ENCODE measurements at places on chromosomes 3 and 15.
A peak's percentile ranks its signal among the peaks of the same experiment; 100 is the strongest.

DNA sequence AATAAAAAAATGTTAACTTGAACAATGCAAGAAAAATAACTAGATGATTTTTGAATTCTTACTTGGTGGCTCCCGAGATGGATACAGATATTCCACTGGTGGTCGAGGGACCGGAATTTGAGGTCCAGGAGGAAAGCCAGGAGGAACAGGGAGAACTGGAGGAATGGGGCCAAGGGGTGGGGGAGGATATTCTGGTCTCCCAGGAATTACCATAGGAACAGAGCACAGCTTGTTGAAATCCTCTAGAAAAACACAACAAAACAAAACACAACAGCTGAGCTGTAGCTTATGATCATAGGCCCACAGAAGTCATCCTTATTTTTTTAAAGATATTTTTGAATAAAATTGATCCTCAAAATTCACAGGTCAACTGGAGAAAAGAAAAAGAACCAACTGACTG lies 129.4 kb downstream of the FBN1 start:
- no peak for DNase-seq

DNA sequence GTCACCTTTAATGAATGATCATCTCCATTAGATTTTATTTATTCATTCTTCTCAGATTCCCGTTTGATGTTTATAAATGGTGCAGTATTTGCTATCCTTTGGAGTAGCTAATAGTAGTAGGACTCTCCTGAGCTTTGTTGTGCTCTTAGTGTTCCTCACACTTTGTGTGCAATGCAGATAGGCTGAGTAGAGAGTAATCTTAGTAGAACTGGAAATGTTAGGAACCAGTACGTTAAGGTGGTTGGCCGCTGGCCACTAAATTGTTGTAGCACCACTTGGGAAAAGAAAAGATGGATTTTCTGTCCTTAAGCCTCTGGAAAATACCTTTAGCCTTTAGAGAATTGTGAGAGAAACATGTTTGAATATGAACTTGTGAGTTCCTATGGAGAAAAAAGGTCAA lies 19.9 kb upstream of the EBLN2 start:
- no peak for DNase-seq

GRCh38 chr3:52490939-52491526 lies 4.1 kb upstream of the STAB1 start:
- DNase-seq, result no peak

- DNase-seq, result no peak
These were observed 207.7 kb upstream of the CFAP20DC start for GRCh38 chr3:59257506-59257905.

- peak; percentile 30 for DNase-seq
These were observed 30.5 kb downstream of the MELTF start for GRCh38 chr3:196998966-196999760.

GRCh38 chr15:60344987-60345386 lies 52.8 kb downstream of the ANXA2 start:
- no peak for DNase-seq

- DNase-seq, result peak; percentile 79
These were observed 78.1 kb downstream of the ATP10A start for GRCh38 chr15:25784876-25785640.

DNA sequence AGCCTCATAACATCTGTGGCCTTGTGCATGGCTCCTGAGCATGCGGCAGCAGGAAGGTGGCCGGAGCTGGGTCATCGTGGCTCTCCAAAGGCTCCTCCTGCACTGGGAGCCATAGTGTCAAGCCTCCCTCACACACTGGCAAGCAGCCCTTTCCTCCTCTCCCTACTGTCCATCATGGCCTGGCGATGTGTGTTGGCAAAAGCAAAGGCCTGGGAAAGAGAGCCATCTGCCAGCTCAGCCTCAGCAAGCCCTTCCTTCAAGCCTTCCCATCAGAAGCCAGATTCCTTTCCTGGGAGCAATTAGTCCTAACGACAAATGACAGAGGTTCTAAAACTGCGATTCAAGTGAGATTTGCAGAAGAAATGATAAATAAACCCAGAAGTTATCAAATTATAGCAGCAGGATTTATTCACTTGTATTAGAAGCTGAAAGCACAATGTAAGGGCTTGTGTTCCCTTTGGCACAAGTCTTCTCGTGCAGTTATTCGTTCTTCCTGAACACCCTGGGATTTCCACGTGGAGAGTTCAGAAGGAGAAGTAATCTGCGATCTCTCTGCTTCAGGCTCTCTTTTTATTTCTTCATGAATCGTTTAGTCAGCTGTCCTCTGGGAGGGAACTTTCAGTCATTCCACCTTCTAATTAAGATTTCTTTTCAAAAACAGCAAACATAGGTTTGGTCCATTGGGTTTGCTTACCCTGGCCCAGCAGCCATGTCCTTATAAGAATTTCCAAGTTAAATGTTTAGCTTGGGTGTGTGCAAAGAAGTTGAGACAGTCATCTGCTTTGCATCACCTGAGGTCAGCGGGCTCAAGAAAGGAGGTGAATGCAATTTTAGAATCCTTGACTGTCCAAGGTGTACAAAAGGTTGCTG lies 110.3 kb upstream of the TMC3 start:
- DNase-seq, result no peak

DNA sequence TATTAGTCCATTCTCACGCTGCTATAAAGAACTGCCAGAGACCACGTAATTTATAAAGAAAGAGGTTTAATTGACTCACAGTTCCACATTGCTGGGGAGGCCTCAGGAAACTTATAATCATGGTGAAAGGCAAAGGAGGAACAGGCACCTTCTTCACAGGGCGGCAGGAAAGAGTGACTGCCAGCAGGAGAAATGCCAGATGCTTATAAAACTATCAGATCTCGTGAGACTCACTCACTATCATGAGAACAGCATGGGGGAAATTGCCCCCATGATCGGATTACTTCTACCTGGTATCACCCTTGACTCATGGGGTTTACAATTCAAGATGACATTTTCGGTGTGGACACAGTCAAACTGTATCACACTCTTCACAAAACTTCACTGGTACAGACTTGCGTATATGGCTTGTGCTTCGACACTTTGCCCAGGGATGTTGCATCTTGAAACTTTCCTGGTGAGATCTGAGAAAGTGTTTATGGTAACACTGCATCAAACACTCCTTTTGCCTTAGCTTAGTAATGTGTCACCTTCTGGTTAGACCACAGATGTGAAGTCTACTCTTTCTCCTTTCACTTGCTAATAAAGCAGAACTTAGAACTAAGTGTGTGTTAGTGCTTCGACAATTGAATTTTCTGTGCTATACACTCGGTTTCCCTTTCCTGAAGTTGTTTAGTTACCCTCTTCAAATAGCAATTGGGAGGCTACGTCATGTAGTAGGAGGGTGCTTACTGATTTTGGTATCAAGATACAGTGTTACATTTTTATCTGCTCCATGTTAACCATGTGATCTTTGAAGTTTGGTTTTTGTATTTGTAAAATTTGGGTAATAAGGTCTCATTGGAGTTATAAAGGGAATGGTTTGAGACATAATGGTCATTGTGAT lies 185.7 kb downstream of the LPP start:
- no peak for DNase-seq

GRCh38 chr3:170049146-170050000 lies 11.6 kb downstream of the GPR160 start:
- DNase-seq, result no peak

GRCh38 chr3:99911433-99911832 lies 93.8 kb downstream of the CMSS1 start:
- no peak for DNase-seq

- no peak for DNase-seq
These were observed 245.7 kb downstream of the FAM43A start for GRCh38 chr3:194931347-194931746.

- no peak for DNase-seq
These were observed 58.2 kb upstream of the TP63 start for GRCh38 chr3:189573004-189573403.

DNA sequence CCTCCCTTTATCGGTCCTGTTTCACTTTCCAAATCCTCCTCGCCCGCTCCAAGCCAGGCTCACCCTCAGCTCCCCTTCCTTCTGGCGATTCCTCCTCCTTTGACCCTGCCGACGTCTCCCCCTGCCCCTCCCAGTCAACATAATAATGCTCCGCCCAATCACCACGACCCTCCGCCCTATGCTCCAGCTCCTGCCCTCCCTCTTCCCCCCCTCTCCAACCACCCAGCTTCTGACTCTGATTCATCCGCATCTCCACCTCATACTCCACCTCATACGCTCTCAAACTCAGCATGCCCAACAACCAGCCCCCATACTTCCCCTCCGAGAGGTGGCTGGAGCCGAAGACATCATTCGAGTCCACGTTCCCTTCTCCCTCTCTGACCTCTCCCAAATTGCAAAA lies 7.1 kb upstream of the AADAC start:
- DNase-seq, result no peak

GRCh38 chr3:22495241-22495640 lies 707.9 kb upstream of the UBE2E2 start:
- DNase-seq, result no peak

DNA sequence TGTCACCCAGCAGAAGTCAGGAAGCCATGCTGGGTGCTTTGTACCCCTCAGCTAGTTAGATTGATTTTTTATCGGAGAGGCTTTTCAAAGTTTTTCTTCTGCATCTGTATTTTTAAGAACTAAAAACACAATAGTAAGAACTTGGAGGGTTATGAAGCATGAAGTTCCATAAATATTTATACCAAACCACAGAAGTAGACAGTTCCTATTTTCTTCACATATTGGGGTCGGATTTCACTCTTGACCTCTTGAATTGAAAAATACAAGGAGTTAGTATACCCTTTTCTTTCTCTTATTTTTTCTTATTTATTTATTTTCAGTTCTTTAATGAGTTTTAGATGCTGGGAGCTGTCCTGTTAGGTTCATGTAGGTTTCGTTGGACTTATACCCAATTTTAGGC lies 35.1 kb downstream of the SLC25A26 start:
- DNase-seq, result no peak

DNA sequence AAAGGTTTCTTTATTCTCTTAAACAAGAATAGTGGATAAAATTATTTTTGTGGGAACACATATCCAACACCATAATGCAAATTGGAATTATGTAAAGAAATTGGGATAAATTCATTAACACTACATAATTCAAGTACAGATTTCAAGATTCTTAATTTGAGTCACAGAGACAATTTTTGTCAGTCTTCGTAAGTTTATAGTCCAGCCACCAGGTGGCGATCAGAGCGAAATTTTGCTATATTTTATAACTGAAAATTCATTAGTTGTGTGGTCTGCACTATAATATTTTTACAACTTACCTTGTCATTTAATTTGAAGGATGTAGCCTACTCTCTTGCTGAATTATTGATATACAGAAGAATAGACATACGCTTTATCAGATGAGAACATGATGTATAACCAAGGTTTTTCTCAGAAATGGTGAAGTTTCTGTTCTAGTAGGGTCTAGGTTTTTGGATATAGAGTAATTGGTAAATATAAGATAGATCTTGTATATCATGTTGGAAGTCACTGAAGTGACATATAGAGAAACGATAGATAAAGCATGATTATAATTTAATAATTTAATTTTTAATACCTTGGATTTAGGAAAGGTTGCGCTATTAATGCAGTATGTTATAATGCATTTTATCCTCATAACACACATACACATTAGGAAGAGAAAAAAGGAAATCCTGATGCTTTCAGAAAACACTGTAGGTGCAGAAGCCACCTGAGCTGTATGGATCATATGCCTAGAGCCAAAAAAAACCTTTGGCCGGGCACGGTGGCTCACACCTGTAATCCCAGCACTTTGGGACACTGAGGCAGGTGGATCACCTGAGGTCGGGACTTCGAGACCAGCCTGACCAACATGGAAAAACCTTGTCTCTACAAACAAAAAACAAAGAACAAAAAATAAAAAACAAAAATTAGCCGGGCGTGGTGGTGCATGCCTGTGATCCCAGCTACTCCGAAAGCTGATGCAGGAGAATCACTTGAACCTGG lies 31.7 kb downstream of the PLSCR4 start:
- no peak for DNase-seq

DNA sequence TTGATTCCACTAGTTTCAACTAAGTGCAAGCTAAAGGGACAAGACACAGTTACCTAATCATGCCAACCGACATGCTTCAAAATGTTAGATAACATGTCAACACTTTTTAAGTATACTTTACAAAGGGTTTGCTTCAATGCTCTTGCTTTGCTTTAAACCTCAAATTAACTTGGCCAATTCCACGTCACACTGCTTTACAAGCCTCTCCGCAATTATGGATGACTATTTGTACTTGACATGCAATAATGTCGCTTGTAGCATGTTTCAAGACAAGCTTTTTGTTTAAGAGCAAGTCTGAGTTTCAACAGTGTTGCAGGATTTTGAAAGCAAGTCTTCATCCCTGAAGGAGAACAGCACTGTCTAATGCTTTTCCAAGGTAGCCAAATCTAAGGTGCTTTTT lies 86.9 kb downstream of the CNTN3 start:
- no peak for DNase-seq

DNA sequence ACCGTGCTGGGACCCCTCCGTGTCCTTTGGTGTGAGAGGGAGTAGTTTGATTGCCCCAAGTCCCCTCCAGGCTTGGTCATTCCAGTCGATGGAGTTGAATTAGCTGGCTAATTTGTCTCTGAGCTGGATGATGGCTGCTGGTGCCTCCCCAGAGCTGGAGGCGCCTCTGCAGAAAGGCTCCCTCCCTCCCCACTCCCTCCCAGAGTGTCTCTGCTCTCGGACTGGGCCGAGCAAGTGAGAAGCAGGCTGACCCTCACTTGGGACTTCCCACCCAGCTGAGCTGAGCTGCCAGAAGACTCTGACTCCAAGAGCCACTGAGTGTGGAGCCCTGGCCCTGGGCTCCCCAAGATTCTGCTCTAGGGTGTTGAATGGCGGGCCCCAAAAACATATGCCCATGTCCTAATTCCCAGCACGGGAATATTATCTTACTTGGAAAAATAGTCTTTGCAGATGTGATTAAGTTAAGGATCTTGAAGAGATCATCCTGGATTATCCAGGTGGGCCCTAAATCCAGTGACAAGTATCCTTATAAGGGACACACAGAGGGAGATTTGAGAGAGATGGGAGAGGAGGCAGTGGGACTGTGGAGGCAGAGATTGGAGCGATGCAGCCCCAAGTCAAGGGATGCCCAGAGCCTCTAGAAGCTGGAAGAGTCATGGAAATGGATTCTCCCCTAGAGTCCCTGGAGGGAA lies 60.7 kb upstream of the TLE3 start:
- DNase-seq, result no peak

DNA sequence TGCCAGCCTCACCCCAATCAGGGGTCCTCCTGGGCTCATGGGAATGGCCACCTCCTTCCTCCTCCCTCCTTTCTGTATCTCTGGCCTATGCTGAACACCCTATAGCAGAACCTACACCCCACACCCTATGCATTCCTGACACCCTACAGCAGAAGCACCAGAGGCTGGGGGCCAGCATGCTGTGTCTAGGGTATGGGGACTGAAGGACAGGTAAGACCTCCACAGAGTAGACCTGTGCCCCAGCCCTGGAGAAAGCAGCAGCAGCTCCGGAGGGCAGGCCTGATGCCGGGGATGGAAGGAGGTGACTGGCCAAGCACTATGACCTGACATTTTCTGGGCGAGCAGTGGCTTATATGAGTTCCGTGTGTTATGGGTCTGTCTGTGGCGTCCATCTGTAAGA lies 66.9 kb downstream of the TLE3 start:
- DNase-seq, result no peak

GRCh38 chr3:115217678-115218451 lies 70.8 kb upstream of the ZBTB20 start:
- no peak for DNase-seq
